ENCODE measurements at places on chromosomes 11 and 22.

DNA sequence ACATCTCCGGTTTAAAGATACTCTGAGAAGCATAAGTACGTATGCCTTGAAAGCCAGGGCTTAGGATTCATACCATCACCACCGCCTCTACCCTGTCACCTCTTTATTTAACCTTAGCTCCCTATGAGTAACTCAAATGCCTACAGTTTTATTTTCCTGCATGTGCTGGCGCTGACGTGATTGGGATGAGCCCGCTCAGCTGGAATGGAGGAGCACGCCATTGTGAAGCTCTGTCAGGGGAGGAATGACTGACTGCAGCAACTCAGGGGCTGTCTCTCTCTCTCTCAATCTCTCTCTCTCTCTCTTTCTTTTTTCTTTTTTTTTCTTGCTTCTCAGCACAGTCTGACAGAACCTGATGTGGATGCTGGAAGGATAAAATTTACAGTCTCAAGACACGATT lies 12.4 kb downstream of the CAVIN3 start:
- DNase-seq: no peak

GRCh38 chr11:12117611-12118010 lies 7.2 kb downstream of the MICAL2 start:
- no peak for DNase-seq

DNA sequence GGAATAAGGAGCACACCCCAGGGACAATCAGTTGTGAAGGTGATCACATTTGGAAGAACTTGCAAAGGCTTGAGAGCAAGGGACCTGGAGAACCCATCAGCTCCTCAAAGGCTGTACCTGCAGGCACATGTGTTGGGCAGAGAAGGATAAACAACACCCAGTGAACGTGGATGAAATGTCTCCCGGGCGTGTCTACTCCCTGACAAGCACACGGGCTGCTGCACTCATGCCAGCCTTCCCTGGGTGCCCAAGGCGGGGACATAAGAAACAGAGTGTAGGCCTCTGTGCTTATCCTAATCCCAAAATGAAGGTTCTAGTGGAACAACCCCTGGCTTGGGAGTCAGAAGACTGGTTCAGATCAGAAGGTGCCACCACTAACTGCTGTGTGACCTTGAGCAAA lies 46.7 kb downstream of the DSCAML1 start:
- no peak for DNase-seq

- peak; percentile 35 for DNase-seq
These were observed 1293.9 kb downstream of the JRKL start for GRCh38 chr11:97683733-97684132.

- DNase-seq: no peak
These were observed 29.8 kb upstream of the EED start for GRCh38 chr11:86214710-86215109.

DNA sequence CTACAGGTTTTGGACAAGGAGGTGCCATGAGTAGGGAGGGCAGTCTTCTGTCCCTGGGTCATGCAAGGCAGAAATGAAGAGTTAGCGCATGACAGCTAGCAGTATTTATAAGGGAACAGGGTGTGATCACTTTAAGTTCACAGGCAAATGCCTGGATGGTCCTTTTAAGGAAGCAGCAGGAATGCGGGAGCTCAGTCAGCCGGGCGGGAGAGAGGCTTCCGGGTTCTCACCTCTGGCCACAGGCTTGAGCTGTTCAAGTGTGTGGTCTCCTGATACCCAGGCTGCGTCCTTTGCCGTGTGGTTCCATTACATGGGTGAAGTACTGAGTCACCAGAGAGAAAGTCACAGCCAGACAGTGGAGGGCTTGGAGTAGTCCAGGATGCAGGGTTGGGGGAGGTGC lies 105.4 kb downstream of the BCR start:
- no peak for DNase-seq

DNA sequence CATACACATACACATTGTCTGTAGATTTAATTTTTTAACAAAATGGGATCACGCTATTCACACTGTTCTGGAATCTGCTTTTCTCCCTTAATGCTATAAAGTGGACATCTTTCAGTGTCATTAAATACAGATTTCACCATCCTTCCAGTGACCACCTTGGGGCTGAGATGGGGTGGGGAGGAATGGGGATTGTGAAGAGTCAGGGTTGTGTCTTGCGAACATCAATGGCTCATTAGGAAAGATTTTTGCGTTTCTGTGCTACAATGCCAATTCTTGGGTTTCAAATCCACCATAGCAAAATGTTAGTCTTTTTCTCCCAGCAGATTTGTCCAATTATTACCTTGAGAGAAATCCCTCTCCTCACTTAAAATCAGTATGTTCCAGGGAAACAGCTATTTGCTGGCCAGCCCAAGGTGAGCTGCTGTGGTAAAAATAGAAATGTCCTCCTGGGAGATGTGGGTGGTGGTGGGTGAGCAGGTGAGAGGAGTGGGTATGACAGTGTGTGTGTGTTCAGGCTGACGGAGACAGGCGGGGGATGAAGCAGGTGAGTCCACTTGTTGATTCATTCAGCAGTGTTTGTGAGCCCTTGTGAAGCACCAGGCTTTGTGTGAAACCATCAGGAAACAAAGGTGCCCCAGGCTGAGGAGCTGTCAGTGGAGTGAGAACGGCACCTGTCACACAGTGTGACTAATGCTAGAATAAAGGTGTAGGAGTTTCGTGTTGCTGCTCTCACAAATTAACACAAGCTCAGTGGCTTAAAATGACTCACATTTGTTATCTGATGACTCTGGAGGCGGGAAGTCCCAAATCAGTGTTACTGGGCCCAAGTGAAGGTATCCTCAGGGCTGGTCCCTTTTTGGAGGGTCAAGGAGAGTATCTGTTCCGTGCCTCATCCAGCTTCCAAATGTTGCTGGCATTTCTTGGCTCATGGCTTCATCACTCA lies 1.7 kb upstream of the CBX6 start:
- no peak for DNase-seq

DNA sequence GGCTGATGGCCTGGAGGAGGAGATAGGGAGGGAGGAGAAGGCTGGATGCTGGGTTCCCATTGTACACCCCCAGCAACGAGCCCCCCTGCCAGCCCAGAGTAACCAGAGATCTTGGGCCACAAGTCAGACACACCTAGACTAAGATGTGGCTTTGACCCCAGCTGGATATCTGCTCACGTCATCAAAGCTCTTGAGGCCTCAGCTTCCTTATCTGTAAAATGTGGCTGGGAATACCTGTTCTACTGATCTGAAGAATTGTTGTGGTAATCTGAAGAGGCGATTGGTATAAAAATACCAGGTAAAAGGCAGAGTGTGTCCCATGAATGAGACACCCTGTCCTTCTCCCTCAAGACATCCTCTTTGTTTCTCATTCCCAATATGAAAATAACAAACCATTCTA lies 280.0 kb downstream of the ST3GAL4 start:
- DNase-seq: no peak

- DNase-seq: no peak
These were observed 14.8 kb upstream of the CARD10 start for GRCh38 chr22:37533995-37534394.

DNA sequence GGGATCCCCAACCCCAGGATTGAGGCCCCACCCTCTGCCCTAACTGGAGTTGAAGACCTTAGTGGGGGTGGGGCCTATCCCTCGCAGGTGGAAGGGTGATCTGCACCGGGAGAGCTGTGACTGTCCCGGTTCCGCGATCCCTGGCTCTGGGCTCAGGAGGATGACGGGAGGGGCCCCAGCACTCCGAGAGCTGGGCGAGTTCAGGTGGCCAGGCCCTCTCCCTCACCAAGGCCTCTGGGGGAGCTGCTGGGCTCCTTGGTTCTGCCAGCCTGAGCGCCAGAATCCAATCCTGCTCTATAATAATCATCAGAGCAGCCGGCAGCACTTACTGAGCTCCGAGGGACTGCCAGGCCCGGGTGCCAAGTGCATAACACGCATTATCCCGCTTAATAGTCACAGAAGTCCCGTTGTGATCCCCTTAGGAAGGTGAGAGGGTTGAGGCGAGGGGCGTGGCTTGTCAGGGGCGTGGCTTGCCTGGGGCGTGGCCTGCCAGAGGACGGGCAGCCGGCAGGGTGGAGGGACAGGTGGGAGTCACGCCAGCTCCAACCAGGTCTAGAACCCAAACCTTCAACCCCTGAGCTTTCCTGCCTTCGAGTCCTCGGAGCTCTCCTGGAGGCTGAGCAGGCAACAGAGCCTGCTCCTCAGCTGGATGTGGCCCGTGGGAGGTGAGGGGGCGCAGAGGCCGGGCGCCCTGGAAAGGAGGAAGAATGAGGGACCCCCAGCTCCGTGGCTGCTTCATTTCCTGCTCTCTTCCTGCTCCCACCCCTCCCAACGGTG lies 7.3 kb upstream of the SYT7 start:
- peak; percentile 72 for DNase-seq

DNA sequence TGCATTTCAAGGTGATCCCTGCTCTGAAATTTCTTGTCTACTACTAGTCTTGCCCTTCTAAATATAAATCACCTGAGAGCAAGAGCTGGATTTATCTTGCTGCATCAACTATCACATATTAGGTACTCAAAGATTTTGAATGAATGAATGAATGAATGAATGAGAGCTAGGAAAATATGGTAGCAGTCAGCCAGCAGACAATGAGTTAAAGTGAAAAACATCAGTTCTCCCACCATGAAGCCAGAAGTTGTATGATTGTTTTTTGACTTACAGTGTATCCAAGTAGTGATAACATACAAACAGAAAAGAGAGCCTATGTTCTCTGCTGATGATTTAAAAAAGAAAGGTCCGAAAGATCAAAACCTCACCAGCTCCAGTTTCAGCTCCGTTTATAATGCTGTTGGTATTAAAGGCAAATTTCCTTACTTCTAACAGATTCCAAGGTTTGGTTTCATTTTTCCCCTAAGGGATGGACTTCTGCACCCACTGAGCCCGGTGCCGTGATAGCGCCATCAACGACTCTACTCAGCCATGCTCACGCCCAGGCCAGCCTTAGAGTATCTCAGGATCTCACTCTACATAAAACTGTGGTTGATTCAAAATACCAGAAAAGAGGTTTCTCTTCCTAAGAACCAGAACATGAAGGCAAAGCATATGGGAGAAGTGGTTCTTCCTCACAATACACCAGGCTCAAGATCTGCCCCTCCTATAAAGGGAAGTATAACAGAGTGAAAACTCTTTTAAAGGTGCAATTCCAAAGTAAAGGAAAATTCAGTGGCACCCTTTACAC lies 92.0 kb downstream of the SGSM3 start:
- DNase-seq: no peak

DNA sequence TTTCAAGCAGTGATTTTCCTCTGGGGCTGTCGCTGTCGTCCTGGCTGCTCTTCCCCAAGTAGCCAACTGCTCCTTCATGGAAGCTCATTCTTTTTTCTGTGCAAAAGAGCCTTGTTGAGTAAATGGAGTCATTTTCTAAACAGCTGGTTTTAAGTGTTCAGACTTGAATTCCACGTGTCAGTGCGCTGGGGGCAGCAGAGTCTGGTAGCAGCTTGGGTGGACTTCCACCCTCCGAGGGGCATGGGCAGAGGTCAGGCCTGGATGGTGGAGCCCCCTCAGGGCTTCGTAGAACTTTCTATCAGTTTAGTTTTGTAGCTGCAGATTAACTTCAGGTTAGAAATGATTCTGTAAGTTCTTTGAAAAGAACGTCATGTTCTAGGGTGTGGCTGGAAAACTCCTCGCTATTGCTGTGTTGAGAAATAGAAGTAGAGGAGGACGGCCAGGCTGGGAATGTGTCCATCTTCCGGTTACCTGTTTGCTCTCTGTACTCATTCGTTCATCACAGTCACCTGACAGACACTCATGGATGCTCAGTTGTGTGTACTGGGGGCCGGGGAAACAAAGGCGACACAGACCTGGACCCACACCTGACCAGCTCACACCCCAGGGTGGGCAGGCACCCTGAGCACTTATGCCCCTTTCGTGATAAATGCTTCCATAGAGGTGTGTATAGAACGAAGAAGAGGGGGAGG lies 270.7 kb downstream of the TBC1D22A start:
- DNase-seq: no peak

DNA sequence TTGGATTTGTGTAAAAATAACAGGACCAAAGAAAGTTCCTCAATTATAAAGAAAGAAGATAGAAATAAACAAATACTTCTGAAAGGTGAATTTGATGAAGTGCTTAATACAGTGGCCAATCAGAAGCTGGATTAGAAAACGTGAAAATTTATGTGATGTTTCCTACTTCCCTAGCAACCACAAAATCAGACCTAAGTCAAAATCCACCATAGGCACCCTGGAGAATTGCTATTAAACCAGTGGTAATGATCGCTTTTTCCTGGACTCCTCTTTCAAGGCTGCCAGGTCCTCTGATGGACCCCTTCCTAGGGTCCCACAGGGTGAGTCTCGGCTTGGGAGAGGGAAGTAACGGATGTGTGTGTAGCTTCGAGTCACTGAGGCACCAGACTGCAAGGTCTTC lies 9.6 kb downstream of the WT1 start:
- DNase-seq: no peak

GRCh38 chr11:68509066-68509465 lies 48.5 kb downstream of the PPP6R3 start:
- peak; percentile 55 for DNase-seq

DNA sequence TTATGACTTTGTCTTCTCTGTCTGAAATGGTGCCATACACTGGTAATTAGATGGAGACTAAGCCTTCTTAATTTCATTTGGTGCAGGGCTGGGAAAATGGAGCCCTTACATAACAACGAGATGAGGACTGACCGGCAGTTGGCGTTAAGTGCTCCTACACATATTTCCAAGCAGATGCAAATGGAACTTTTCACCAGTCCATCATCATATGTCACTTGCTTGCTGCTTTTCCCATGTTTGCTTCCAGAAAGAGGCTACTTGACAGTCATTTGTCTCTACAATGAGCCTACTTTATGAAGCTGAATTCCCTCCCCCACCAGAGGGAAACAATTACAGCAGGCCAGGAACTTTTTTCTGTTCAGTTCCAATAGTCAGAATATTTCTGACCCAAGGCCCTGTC lies 32.6 kb downstream of the SVIP start:
- no peak for DNase-seq

DNA sequence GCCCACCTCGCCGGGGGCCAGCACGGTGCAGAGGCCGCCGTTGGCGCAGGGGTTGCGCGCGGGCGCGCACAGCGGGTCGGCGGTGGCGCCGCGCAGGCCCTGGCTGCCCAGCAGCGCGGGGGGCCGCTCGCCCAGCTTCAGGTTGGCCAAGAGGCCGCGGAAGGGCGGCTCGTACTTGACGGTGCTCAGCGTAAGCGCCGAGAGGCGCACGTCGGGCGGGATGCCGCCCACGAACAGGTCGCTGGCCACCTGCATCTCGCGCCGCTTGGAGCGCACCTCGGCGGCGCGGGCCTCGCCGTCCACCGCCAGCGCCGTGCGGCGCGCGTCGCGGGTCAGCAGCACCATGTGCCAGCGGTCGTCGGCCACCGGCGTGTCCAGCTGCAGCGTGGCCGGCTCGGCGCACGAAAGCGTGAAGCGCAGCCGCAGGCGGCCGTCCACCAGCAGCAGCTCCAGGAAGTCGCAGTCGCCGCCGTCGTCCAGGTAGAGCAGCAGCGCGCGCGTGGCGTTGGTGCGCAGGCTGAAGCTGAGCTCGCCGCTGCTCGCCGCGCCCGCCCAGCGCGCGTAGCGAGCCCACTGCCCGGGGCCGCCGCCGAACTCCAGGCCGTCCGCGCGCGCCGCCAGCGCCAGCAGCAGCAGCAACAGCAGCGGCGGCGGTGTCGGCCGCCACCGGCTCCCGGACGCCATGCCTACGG lies 9.8 kb downstream of the NRXN2 start:
- no peak for DNase-seq

All from HAP-1 (cell line).